ENCODE measurements at places on chromosomes 5 and 9. TPM values are rescaled to one million over a fixed set of nuclear protein-coding genes. Genes with fewer than 3 reads are reported as not detected.

OLFM1 gene
- 0.44 TPM for total RNA-seq

LAMC3 gene
- 2.1 TPM for total RNA-seq

CDH6 gene
- total RNA-seq, result 5.7 TPM

HTR4 gene
- total RNA-seq, result not detected

PCDHB4 gene
- not detected for total RNA-seq

NACC2 gene
- 28.2 TPM for total RNA-seq

LRRTM2 gene
- 1.0 TPM for total RNA-seq

HMGXB3 gene
- total RNA-seq, result 48.4 TPM

TOR1A gene
- 51.6 TPM for total RNA-seq

PDGFRB gene
- 114 TPM for total RNA-seq

COL15A1 gene
- 5.4 TPM for total RNA-seq

Measured in placental pericyte (primary cell).